ENCODE measurements at places on chromosomes 1 and 21.

DNA sequence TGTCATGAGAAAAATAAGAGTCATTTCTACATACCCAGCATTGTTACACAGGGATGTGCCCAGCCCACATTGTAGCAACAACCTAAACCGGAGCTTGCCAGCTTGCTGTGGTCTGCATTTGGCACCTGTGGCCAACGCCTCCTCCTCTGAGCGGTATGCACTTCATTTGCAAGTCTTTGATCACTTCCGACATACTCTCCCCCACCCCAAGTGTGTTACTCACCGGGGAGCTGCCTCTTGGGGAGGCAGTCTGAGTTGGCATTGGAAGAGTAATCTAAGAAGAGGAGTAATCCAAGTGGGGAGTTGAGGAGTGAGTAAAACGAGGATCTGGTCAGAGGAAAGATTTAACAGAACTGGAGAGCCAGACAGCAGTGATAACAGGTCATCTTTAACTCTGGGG lies 3.8 kb downstream of the BCL9 start:
- peak; percentile 99 for DNase-seq

DNA sequence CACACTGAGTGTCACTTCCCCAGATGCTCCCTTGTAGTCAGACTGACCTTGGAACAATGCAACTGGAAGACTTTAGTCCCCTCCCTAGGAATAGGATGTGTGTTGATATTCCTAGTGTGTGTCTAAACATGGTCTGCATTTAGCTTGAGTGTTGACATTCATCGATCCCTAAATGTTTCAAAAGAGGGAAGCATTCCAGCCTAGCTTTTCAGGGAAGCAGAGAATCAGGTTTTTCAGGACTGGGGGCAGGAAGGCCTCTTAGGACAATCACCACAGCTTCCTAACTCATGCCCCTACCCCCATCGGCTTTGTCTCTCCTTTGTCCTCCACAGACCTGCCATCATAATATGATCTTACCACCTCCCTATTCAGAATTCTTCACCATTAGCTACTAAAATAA lies 43.4 kb downstream of the NMNAT2 start:
- no peak for DNase-seq

GRCh38 chr1:69485616-69486015 lies 82.1 kb upstream of the LRRC7 start:
- DNase-seq = no peak

- DNase-seq = no peak
These were observed 57.0 kb downstream of the DISC1 start for GRCh38 chr1:231683439-231684165.

GRCh38 chr1:9126511-9126910 lies 2.4 kb downstream of the GPR157 start:
- no peak for DNase-seq

DNA sequence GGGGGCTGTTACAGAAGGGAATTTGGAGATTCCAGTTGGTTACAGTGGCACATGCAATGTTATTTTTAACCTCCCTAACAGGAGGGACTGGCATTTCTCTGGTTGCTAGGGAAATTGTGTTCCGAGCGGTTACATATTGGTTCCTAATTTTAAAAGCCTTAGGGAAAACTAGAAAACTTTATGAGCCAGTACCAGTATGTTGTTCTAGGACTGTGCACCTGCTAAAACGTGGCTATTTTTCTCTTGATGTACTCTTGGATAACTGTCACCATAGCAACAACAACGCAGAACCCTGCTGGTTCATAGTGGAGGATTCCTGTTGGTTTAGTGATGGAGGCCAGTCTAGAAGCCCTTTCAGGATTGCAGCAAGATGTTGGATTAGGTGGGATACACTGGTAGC lies 68.9 kb upstream of the PGBD5 start:
- no peak for DNase-seq

GRCh38 chr1:21449906-21450305 lies 10.0 kb downstream of the NBPF3 start:
- no peak for DNase-seq

- no peak for DNase-seq
These were observed 25.2 kb upstream of the DUSP23 start for GRCh38 chr1:159755451-159756007.

DNA sequence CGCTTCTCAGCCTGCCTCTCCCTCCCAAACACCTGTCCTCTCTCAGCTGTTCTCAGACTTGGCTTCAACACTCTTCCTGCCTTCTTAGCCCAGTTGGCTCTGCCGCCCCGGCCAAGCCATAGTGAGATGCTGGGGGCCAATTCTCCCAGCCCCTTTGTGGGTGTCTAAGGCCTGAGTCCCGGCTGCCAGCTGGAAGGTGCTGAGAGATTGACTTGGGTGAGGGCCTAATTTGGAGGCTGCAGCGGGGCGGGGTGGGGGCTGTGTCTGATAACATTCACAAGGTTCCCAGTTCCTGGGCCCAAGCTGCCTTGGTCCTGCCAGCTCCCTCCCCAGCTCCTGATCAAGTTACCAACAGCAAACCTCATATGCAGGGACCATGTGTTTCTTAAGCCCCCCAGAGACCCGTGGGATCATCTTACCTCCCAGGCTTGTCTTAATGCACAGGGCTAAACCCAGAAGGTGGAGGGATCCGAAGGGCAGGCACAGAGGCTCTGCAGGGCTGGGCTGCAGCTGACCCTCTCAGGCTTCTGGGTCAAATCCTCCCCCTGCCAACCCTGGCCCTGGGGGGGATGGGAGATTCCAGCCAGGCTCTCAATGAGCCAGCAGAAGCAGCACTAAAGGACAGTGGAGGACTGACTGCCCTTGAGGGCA lies 9.8 kb downstream of the INKA2 start:
- DNase-seq = no peak

DNA sequence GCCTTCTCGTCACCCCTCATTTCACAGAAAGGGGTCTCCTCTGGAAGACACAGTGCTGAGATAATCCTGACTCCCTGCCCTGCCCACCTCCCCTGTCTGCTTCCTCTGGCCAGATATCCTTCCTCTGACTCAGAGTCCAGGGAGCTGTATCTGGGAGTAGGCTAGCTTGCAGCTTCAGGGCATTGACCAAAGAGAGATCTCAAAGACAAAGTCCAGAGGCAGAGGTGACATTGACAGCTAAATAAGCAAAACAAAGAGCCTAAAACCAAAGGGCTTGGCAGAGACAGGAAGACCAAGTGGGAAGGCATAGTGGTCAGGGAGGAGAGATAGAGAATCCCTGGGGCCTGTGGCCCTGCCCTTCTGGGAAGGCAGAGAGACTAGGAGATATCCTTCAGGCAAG lies 64.9 kb downstream of the TNR start:
- no peak for DNase-seq

DNA sequence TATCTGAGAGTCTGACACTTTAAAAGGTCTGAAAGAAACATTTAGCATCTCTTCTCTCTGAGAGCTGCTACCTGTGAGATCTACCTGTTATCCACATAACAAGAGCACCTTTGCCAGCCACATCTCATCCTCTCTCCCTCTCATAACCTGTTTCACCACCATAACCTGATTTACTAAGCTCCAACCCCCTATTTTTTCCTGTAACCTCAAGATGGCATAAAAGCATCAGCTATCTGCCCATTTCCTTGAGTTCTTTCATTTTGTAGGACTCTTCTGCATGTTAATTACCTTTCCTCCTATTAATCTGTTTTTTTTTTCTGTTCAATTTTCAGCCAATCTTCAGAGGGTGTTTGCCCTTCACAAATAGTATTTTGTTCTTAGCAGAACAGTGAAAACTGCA lies 136.5 kb upstream of the KCNK1 start:
- no peak for DNase-seq

All from SW480 (cell line).